ENCODE measurements at places on chromosomes 13 and 19. TPM values are rescaled to one million over a fixed set of nuclear protein-coding genes. Genes with fewer than 3 reads are reported as not detected.

The SMIM44 gene
- total RNA-seq, result not detected

DNA sequence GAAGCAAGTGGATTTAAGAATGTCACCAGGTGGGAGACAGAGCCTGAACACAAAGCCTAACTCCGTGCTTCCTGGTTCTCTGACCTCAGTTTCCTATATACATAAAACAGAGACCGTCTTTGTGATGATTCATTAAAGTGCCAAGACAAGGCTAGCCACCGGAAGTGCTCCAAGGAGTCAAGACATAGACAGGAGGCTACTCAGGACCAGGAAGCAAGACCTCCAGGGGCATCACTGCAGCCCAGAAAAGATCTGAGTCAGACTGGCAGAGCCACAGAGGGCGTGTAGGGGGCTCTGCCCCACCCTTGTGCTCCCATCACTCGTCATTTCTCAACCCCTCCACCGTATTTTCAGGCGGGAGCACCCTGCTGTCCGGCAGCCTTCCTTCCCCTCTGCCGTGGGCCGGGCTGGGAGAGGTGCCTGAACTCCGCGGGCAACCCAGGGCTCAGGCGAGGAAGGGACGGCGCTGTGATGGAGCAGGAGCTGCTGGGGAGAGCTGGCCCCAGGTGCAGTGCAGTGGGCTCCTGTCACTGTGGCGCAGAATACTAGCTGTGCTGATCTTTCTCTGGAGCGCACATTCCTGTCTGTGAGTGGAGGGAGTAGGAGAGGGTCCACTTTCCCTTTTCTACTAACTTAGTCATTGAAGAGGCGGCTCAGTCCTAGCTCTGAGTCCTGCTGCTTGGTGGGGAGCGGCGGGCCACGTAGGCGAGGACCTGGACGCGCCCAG is 134.7 kb upstream of the GPR12 start:
- H3K4me1 ChIP-seq, result no peaks in the 10 kb centered on the region
- H3K4me3 ChIP-seq, result no peak overlapping the region
- H3K27ac ChIP-seq, result no peak overlapping the region
- peaks cover 11% of the 10 kb centered on the region for H3K27me3 ChIP-seq

The CEACAM4 gene
- total RNA-seq, result not detected

DNA sequence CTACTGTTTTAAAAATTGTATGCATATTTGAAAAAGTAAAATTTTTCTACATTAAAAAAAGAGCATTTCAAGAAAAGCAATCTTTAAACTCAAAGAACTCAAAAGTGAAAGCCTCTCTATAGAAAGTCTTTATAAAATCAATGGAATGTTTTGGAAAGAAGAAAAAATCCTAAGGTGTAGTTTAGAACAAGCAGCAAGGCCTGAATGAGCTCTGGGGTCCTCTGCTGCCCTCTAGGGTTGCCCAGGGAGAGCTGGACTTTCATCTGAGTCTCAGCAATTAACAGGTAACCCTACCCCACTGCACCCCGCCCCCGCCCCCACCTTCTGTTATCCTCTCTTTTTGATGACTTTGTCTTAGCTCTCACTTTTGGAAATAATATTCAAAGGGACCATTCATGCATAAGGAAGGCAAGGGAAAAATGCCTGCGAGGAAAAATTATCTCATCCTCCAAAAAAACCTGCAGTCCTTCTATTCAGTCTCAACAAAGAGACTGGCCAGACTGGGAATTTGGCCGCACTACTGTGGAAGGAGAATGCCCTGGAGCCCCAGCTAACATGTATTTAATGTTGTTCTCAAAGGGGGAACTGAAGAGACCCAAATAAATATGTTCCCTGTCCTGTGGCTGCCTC is 24.1 kb downstream of the SLC25A30 start:
- DNase-seq, result peak; percentile 26
- peaks cover 53% of the 10 kb centered on the region for H3K36me3 ChIP-seq
- no peaks in the 10 kb centered on the region for H3K27me3 ChIP-seq
- H3K4me3 ChIP-seq, result no peak overlapping the region
- H3K4me1 ChIP-seq, result peaks cover 48% of the 10 kb centered on the region

Data from activated CD4-positive, alpha-beta memory T cell treated with anti-CD3 and anti-CD28 coated beads, Interleukin-2, amount 10 ng/mL, durations not matched to agents 7 days and 5 days (primary cell).